ENCODE measurements at places on chromosomes 5 and 9. TPM values are rescaled to one million over a fixed set of nuclear protein-coding genes. Genes with fewer than 3 reads are reported as not detected.

The RIGI gene
- total RNA-seq = 5.8 TPM

The VCAN gene
- 132 TPM for total RNA-seq

The TXNDC8 gene
- total RNA-seq = not detected

The SMAD5 gene
- 15.5 TPM for total RNA-seq

The IFNB1 gene
- not detected for total RNA-seq

Measured in Caki2 (cell line).